ENCODE measurements at places on chromosomes 7 and 10. TPM values are rescaled to one million over a fixed set of nuclear protein-coding genes. Genes with fewer than 3 reads are reported as not detected.

NKX2-3 gene
- not detected for polyA plus RNA-seq

DNA sequence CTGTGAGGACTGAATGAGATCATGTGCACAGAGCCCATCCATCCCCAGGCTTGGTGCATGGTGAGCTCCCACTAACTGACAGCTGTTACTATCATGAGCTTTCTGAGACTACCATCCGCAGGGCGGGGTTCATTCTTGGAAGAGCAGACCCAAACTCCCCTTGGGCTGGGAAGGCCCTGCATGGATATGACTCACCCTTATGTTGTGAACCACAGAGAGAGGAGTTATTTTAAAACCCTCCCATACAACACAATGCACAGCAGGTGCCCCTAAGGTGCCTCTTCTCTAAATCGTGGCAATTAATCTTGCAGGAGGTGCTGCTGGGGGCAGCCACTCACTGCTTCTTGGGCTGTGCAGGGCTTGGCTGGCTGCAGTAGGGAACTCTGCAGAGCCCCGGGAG lies 219.1 kb downstream of the GFRA1 start:
- DNase-seq = peak; percentile 2

TRIL gene
- polyA plus RNA-seq = 1.2 TPM

DNA sequence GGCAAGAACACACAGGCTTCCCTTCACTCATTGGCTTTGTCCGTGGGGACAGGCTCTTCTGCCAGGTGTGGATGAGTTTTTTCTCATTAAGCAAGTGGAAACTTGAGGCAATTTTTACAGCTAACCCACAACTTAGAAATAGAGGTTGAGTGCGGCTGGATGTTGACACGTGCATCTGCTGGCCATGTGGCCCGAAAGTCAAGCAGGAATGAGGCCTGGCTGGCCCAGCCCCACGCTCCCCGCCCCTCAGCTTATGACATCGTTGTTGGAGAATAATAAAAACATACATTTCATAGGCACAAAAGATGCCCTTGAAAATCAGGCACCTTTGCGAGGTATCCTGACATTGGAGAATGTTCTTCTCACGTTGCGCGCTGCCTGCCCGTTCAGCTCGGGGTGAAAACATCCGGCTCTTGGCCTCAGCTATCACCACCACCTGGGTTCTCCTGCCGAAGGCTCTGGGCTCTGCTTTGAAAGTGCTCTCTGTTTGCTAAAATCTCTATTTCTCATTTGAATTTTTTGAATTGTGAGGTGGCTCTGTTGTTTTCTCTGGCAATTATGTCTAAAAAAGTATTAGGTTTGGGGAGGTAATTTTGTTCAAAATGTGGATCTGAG lies 310.7 kb downstream of the WDR37 start:
- DNase-seq = no peak

- DNase-seq = no peak
These were observed 3.0 kb downstream of the BUB3 start for GRCh38 chr10:123157210-123157609.

DNA sequence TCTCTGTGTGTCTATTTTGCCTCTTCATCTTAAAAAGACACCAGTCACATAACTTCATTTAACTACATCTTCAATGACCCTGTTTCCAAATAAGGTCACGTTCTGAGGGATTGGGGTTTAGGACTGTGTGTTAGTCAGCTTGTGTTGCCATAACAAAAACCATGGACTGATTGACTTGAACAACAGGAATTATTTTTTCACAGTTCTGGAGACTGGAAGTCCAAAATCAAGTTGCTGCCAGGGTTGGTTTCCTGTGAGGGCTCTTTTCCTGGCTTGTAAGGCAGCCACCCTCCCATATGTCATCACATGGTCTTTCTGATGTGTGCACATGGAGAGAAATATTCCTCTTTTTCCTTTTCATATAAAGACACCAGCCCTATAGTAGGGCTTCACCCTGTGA lies 55.3 kb downstream of the REEP3 start:
- DNase-seq = no peak

EBLN1 gene
- not detected for polyA plus RNA-seq

HHEX gene
- 2.0 TPM for polyA plus RNA-seq

DNA sequence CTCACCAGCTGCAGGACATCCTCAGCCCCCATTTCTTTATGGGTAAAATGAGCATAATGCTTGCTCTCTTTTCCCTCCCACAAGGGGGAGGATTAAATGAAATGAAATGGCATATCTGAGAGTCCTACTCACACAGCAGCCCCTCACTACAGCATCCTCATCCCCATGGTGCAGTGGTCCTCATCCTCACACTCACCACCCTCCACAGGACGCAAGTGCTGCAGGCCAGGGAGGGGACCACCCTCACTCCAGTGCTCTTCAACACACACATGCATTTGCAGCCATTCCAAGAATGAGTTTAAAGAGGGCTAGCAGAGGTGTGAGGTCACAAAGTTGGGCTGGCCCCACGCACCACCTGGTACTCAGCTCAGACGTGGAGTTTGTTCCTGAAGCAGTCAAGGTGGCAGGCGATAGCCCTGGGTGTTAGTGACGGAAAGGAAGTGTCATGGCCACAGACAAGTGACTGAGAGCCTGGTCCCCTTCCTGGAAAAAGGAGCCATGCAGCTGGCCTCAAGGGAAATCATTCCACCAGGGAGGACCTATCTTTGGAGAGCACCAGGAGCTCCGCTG lies 234.0 kb downstream of the TNS3 start:
- DNase-seq = no peak

- DNase-seq = no peak
These were observed 396.7 kb downstream of the AUTS2 start for GRCh38 chr7:69994886-69995542.

FAM25C gene
- not detected for polyA plus RNA-seq

DNA sequence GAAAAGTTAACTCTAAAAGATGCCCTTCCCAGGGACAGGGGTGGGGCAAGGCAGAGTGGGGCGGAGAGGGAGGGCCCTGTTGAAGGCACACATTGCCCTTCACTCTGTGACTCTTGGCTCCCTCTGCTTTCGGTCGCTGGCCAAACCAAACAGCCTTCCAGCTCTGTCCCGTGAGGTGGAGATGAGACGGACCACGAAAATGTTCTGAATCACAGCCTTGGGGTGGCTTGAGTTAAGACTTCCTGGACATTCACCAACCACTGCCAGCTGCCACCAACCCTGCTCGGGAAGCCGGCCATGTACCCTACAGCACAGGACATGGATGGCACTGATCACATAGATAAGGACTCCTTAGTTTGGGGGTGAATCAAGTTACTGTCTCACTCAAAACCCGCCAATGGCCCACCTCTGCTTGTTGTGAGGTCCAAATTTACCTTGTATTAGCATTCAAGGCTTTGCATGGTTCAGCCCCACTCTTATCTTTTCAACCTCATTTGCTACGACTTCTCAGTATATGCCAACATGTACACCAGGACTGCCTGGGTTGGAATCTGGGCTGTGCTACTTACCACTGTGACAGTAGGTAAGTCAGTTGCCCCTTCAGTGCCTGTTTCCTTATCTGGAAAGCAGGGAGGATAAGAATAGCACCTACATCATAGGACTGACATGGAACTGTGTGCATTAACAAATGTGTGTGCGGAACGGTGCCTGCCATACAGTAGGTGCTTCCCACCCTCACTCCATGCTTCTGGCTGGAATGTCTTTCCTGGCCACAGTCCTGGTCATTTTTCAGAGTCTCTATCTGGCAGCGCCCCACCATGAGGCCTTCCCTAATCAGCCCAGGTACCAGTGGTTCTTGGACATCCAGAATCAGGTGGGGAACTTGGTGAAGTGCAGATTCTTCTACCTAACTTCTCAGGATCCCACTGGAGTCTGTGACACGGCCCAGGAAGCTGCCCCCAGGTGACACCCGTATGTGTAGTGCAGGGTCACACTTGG lies 28.0 kb downstream of the ITPRIP start:
- DNase-seq = no peak

CREB5 gene
- 2.9 TPM for polyA plus RNA-seq

DNA sequence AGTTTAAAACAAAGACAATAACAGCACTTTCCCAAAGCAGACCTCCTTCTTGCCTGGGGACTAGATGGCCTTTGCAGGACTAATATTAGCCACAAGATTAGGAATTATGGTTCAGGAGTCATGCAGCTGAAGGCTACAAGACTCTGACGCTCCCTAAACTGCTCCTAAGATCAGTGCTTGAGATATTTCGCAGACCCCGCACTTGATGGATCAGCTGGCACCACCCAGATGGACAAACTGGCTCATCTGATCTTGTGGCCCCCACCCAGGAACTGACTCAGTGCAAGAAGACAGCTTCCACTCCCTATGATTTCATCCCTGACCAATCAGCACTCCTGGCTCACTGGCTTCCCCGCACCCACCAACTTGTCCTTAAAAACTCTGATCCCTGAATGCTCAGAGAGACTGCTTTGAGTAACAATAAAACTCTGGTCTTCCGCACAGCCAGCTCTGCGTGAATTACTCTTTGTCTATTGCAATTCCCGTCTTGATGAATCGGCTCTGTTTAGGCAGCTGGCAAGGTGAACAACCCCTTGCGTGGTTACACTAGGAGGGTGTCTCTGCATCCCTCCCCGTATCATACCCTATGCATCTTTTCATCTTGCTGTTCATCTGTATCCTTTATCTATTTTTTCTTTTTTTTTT lies 26.9 kb upstream of the NRBF2 start:
- DNase-seq = peak; percentile 25

GRCh38 chr10:5195727-5196374 lies 786 bp upstream of the AKR1C4 start:
- DNase-seq = peak; percentile 5

CDH23 gene
- 0.95 TPM for polyA plus RNA-seq

DNA sequence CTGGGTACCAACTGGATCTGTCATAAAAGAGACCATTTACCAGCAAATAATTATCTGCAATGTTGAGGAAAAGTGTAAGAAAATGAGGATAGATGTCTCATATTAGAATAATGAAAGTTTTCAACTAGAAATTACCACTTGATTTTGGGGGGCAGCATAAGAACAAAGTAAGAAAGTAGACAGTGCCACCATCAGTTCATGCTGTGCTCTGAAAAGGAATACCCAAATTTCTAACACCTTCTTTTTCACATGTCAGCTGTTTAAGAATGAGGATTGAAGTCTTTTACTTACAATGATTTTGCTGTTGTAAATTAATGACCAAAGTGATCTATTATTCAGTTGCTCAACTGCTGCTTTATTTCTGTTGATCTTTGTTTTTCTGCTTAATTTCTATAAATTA lies 578.3 kb downstream of the ETV1 start:
- DNase-seq = no peak

STRA8 gene
- polyA plus RNA-seq = not detected

ZNF680 gene
- 27.3 TPM for polyA plus RNA-seq

DNA sequence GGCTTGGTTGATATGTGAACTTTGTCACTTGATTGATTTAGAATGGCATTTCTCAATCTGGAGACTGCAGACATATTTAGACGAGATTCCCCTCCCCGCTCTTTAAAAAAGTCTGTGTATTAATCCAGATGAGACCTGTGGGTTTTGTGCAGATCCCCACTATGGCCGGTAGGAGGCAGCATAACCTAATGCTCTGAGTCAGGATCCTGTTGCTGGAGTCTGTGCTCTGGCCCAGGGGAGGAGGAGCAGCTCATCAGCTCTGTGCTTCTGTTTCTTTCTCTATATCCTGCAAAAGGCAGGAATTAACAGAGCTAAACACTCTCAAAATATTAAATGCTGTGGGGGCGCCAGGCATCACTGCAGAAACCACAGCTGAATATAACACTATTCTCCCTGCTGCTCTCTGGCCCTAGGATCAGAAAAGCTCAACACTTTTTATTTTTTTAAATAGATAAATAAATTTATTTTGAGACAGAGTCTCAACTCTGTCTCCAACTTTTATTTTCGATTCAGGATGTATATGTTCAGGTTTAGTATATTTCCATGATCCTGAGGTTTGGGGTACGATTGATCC lies 23.9 kb upstream of the SEPHS1 start:
- peak; percentile 91 for DNase-seq

GRCh38 chr10:132884041-132884440 lies 58.3 kb downstream of the CFAP46 start:
- no peak for DNase-seq

DNA sequence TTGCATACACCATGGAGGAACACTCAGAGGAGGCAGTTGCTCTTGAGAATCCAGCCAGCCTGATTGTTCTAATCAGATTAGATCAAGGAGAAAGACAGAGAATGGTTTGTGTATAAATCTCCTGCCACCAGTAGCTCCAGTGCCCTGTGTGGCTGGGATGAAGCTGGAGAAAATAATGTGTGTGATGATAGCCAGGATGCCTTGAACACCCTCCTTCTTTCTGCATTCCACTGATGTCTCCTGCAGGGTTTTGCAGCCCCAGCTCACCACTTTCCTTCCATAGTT lies 614.7 kb upstream of the FOXK1 start:
- DNase-seq = no peak

GRCh38 chr7:141430455-141431139 lies 120.6 kb upstream of the AGK start:
- DNase-seq = peak; percentile 80

DNA sequence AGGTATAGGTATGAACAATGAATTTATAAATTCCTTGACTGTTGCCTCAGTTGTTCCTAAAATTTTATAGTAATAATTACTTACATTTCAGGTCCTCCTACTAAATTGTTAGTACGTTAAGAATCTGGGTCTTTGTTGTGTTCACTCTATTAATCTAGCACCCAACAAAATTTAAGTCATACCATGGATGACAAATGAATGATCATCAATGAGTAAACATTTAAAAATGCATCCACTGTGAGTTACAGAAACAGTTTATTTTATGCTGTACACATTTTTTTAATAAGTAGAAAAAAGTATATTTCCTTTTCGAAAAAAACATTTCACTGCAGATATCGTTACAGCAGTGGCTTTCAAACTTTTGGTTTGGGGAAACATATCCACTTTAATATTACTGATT lies 265.2 kb downstream of the PCLO start:
- DNase-seq = no peak

DNA sequence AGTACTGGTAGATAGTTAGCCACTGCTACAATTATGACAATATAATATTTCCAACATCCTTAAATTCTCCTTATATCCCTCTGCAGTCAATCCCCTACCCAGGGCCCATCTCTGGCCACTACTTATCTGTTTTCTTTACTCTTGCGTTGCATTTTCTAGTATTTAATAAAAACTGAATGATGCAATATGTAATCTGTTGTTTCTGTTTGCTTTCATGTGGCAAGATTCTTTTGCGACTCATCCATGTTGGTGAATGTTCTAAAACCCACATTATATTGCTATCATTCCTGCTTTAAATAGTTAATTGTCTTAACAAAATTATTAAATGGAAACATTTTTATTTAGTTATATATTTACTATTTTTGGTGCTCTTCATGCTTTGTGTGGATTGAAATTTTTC lies 338.5 kb downstream of the MDFIC start:
- no peak for DNase-seq

GRCh38 chr10:128630787-128631252 lies 504.6 kb upstream of the MKI67 start:
- no peak for DNase-seq

- no peak for DNase-seq
These were observed 29.6 kb downstream of the INPP5F start for GRCh38 chr10:119755446-119755845.

All from GM23338 (cell line).